ENCODE measurements at places on chromosomes 12 and 14. TPM values are rescaled to one million over a fixed set of nuclear protein-coding genes. Genes with fewer than 3 reads are reported as not detected.

HCFC2 gene
- total RNA-seq = 17.4 TPM

- DNase-seq = no peak
Measured at GRCh38 chr12:52224151-52224550, 8.9 kb upstream of the KRT7 start.

DNA sequence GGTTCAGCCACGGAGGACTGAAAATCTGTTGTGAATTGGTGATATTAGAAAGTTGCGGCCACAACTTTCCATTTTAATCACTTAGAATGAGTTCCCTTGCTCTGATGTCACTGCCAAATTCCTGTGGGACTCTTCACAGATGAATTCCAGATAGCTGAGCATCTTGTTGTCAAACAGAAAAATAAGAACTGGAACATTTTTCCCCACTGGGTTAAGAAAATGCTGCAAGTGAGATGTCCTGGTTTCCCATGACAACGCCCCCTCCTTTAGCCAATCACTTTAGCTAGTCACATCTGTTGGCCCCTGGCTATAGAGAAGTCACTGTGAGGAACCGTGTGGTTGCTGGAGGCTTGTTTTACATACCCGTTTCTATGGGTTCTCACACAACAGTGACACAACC lies 135.9 kb downstream of the KTN1 start:
- DNase-seq = no peak

CFAP251 gene
- total RNA-seq = 4.2 TPM

IFI27 gene
- 54.5 TPM for total RNA-seq

CD69 gene
- total RNA-seq = 0.39 TPM

EFS gene
- not detected for total RNA-seq

DNA sequence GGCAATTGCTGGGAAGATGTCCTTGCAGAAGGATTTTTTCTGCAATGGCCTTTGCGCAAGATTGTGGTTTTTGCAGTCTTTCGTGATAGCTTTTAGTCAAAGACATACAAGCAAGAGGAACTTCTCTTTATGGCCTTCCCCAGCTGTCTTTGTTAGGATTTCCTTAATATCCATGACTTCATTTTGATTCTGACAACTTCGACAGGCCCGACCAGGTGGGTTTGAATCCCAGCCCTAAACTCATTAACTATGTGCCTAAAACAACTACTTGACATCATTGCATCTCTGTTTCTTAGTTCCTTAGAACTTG lies 13.3 kb upstream of the VRK1 start:
- DNase-seq = no peak

GRCh38 chr12:2334689-2335088 lies 281.9 kb downstream of the CACNA1C start:
- no peak for DNase-seq

CLEC2D gene
- 0.64 TPM for total RNA-seq

GRCh38 chr14:74610866-74611649 lies 979 bp downstream of the LTBP2 start:
- DNase-seq = peak; percentile 49

DNA sequence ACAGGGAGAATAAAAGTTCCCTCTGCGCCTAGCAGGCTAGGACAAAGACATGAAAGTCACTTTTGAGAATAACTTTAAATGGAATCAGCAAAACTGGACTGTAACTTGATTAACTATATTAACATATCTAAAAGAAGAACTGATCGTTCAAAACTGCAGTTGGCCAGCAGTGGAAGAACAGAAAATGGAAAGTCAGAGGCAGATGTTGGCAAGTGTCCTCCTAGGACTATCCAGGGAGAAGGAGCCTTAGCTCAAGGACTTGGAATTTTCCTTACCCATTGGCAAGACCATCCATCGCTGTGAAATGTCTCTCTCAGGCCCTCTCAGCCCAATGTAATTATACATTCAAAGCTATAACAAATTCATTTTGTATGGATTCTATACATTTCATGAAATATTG lies 419.7 kb downstream of the ATP23 start:
- no peak for DNase-seq

GRCh38 chr12:105907982-105908381 lies 230.8 kb downstream of the NUAK1 start:
- DNase-seq = no peak

DNA sequence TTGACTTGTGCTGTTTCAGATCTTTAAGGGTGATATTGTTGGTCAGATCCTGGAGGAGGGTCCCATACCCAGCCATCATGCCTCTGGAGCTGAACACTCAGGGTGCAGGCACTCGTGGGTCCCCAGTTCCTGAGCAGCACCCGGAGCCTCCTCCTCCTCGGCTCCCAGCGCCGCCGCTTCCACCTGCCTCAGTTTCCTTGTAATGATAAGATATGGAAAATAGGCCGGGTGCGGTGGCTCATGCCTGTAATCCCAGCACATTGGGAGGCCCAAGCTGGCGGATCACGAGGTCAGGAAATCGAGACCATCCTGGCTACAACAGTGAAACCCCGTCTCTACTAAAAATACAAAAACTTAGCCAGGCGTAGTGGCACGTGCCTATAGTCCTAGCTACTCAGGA lies 20.2 kb upstream of the AEBP2 start:
- no peak for DNase-seq

- DNase-seq = no peak
Measured at GRCh38 chr14:75793806-75794205, 132.8 kb downstream of the TTLL5 start.

- no peak for DNase-seq
Measured at GRCh38 chr12:123389560-123390351, 5.8 kb downstream of the KMT5A start.

DNA sequence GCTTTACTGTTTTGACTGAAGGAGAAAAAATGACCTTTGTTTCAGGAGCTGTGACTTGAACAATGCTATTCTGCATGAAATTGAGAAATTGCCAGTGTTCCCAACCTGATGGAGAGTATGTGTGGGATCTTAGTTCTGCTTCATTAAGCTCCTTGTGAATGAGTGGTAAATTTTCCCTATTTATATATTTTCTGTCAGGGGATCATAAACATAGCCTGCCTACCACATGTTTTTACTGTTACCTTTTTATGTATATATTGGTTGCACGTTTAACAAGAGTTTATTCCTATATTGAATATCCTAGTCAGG lies 271.7 kb downstream of the PDZRN4 start:
- DNase-seq = no peak

- no peak for DNase-seq
Measured at GRCh38 chr12:123149088-123149487, 1.8 kb downstream of the PITPNM2 start.

GRCh38 chr14:71803539-71804260 lies 128.5 kb upstream of the RGS6 start:
- DNase-seq = peak; percentile 68

FSCB gene
- not detected for total RNA-seq

Measured in dermis microvascular lymphatic vessel endothelial cell (primary cell).